ENCODE measurements at places on chromosomes 12 and 14.

DNA sequence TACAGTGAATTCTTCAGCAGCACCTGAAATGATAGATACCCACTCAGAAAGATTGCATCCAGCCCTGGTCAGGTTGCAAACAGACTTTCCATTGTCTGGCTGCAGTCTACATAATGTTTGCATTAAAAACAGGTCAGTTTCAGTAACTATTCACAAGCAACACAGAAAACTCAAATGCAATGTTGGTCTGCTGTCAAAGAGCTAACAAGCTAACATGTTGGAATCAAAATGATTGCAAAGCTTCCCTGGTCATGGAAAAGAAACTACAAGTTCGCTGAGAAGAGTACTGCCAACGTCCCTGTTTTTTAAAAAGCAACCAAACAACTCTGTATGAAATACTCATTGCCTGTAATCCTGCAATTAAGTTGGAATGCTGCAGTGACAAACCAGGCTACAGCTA lies 374.7 kb downstream of the ADAMTS20 start:
- no peak for DNase-seq

DNA sequence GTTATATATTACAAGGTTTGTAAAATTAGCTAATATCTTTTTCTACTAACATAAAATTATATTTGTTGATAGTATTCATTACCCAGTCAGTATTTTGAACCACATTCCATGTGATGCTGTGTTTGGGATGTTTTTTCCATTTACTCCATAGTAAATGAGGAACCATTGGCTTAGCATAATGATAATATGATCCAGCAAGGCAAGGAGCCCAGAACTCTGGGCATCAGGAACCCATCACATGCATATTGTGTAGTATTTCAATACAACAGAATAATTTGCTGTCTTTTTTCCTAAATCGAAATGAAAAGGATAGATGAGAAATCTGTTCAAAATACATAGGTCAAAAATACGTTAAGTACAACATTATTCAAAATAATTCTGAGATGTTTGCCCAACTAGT lies 48.7 kb upstream of the GARIN2 start:
- no peak for DNase-seq

DNA sequence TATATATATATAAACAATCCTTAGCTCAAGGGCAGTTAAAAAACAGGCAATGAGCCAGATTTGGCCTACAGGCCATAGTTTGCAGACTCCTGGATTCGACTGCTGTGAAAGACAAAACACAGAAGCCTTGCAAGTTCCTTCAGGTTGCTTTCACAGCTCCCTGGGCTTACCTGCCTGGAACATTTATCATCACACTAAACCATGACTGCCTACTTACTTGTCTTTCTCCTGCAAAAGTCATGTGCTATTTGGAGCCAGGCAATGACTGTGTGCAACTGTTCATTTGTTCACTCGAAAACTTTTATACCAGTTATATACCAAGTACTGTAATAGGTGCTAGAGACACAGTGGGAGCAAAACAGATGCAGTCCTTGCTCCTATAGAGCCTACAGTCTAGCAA lies 2.2 kb upstream of the RPS6KA5 start:
- no peak for DNase-seq

DNA sequence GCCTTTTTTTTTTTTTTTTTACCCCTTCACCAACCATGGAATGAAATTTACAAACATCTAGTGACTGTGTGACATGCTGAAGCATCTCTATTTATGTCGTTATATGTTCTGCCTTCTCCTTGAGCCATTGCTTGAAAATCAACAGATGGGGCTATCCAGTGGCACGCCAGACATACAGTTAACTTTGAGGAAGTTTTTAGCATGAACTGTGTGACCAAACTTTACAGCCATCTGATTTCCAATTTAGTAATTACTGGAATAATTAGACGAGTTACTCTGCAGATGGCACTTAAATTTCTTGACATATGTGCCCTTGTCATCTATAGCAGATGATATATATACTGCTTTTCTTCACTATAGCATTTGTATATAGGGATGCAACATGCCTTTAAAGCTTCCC lies 192.1 kb downstream of the SNAPC1 start:
- DNase-seq = no peak

DNA sequence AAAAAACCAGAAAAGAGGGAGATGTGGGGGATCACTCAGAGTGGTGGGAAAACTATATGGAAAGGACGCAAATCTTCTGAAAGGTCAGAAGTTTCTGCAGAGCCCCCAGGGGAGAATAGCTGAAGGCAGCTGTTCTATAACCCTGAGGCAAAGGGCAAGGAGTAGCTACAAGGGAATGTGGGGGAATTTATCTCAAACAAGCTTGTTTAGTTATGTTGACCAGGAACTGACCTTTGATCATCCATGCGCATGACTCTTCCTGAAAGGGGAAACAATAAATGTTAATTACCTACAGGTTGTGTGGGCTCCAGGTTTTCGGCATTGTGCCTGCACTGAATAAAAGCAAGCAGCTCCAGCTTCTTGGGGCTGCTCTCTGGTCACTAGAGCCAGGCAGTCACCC lies 968.5 kb downstream of the AACS start:
- no peak for DNase-seq

- no peak for DNase-seq
Observed at GRCh38 chr12:111429828-111430432, 24.2 kb downstream of the SH2B3 start.

- peak; percentile 75 for DNase-seq
Observed at GRCh38 chr12:85996280-85996679, 122.2 kb downstream of the NTS start.

- DNase-seq = no peak
Observed at GRCh38 chr12:53062977-53063707, 13.3 kb downstream of the TNS2 start.

- DNase-seq = no peak
Observed at GRCh38 chr12:80211671-80212070, 112.3 kb downstream of the OTOGL start.

DNA sequence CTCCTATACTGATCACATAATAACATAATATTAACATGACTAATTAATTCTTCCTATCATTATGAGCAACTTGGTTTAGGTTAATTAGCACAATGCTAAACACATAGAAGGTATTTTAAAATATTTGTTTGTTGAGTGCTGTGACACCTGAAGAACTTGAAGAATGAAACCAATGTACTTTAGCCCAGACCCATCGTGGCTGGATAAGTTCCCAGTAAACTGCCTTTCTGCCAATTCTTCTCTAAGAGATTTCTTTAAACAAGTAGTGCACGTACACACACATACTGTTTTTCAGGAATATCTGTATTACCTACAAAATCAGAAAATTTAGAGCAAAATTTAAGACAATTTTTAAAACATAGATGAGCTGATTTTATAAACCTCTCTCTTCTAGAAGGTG lies 207.4 kb upstream of the SSTR1 start:
- DNase-seq = no peak

DNA sequence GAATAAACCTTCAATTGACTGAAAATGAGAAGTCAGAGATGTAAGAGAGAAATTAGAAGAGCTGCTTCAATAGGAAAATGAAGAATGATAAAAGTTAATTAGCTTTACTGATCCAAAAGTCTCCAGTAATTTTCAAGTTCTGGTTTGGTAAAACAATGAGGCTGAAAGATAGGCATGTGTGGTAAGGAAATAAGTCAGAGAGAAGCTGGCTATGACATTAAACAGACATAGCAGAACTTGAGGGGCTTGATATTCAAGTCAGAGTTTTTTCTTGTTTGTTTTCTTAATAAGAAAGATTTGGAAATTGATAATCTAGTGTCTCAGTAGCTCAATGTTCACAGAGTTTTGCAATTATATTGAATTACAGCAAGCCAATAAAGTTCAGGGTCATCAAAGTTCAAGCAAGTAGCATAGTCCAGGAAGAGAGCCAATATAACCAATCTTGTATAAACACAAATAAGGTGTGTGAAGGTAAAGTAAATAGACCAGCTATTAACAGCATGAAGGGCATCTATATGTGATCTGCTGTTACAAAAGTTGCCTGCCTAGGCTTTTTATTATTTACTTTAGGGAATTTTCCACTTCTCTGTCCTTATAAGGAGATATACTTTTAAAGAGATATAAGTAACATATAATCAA lies 1111.5 kb downstream of the TRHDE start:
- DNase-seq = no peak

DNA sequence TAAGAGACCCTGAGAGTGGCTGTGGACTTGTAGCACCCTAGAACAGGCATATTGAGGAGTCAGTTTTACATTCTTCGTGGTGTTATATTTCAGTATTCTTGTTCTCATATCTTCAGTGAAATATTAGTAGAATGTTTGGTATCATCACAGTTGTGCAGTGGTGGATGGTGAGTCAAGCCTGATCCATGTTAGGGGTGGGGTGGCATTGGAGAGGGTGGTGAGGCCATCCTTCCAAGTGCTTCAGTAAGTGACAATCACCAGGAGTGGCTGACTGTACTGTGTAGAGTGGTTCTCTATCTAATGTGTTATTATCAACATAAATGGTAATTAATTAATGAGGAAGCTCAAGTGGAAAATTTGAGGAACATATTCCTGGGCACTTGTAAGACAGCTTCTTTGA lies 197.7 kb upstream of the SLC16A7 start:
- DNase-seq = no peak

DNA sequence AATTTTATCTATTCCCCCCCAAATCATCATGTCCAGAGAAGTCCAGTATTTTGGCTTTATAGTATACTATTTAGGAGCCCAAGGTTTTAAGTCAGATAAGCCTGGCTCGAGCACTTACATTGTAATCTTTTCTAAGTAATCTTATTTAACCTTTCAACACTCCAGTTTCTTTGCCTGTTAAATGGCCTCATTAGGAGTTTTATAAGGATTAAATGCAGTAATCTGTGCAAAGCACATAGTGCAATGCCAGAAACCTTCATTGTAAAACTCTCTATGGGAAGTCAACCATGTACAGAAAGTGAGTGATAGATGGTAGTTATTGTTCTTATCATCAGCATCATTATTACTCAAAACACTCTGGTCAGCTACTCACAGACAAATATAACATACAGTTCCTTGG lies 1330.4 kb downstream of the SLC16A7 start:
- no peak for DNase-seq

DNA sequence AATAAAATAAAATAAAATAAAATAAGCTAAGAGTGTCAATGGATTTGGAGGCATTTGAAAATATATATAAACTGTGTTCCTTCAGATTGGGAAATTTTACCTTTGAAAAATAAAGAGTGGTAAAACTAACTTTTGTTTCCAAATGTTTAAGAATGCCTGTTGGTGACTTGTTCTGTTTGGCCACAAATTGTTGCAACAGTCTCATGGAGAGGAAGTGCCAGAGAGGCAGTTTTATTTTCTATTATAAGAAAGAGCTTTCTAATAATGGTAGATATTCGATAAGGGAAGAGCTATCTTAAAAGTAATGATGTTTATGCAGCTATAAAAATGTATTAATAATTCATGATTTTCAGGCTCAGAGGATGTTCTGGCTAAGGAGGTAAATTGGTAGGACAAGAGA lies 68.8 kb upstream of the MDGA2 start:
- no peak for DNase-seq

GRCh38 chr12:57452181-57452936 lies 2.7 kb upstream of the INHBE start:
- no peak for DNase-seq

- no peak for DNase-seq
Observed at GRCh38 chr12:113134521-113134951, 1.0 kb downstream of the RASAL1 start.

DNA sequence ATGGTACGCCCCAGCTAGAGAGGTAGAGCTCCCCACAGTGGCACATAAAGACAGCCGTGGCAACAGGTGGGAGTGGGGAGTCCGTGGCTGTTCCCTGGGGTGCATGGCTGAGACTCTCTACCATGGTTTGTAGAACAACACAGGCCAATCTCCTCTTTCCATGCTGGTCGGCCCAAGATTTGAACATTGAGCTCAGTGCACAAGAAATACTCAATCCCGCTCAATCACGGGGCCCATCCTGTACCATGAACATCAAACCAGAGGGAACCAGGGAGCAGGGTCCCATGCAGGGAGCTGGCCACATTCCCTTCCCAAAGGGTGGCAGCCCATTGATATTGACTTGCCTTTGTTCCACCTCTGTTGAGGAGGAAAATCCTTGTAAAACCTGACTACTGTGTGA lies 353.1 kb downstream of the DPF3 start:
- no peak for DNase-seq

GRCh38 chr14:90677484-90678050 lies 138.7 kb downstream of the TTC7B start:
- peak; percentile 72 for DNase-seq

- no peak for DNase-seq
Observed at GRCh38 chr12:130702966-130703732, 12.9 kb downstream of the RIMBP2 start.

- DNase-seq = no peak
Observed at GRCh38 chr12:121565076-121565475, 15.7 kb downstream of the KDM2B start.

GRCh38 chr12:70839544-70839943 lies 81.0 kb downstream of the PTPRR start:
- no peak for DNase-seq

DNA sequence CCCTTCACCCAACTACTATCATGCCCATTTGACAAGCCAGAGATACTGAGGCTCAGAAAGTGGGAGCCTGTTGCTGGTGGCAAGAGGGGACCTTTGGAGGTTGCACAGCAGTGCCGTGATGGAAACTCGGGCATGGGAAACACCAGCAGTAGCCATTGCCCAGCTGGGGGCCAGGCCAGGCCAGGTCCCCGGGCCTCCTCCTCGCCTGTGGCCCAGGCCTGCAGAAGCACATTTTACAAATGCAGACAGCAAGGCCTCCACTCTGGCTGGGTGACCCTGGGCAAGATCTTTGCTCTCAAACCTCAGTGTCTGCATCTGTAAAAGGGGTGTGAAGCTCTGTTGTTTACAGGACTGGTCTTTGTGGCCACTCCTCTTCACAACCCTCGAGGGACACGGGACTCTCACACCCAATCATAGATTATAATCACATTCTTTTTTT lies 4.5 kb upstream of the SH2B3 start:
- no peak for DNase-seq

DNA sequence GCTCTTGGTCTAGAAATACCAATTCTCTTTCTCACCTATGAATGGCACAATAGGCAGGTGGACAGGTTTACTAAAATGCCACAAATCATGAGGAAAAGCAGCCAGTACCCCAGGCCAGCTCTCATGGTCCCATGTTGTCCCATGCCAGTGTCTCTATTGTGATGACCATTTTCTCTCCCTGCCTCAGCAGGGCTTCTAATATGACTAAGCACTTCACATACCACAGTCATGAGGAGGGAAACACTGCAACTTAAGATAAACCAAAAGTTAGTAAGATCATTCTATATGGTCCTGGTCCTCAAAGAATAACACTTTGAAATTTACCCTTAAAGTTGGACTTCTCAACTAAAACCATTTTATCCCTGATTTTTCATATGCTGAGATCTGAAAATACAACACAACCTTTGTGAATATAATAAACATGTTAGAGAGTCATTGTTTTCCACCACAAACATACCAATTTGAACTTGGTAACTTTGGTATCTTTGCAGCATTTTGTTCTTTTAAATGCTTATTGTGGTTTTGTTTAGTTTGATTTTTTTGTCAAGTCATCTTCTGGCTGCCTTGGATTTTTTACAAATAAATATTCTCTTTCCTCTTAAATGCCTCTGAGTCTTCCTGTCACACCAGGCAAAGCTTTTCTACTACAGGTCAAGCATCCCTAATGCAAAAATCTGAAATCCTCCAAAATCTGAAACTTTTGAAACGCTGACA lies 3.6 kb downstream of the TTC5 start:
- peak; percentile 39 for DNase-seq
